Activated naive CD4-positive, alpha-beta T cell treated with anti-CD3 and anti-CD28 coated beads, Interleukin-2, amount 50 U/mL, for 72 hours (primary cell): ENCODE measurements at places on chromosomes 2 and 18. TPM values are rescaled to one million over a fixed set of nuclear protein-coding genes. Genes with fewer than 3 reads are reported as not detected.

DNA sequence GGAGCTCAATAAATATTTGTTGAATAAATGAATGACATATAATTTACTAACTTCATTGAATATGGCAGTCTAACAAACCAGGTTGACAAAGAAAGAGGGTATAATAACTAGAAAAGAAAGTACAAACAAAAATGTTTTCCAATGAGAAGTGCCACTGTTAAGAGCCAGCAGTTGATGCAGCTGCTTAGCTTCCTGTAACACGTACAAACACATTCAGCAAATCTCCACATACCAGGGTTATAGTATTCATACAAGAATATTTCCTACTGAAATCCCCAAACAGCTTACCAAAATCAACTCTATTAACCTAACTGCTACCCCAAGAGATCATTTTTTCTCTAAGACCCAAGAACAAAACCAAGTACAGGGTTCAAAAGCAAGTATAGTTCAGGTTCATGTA lies 77.7 kb downstream of the THADA start:
- no peak for DNase-seq

GRCh38 chr18:31049189-31049588 lies 6.6 kb upstream of the DSC3 start:
- no peak for DNase-seq

DNA sequence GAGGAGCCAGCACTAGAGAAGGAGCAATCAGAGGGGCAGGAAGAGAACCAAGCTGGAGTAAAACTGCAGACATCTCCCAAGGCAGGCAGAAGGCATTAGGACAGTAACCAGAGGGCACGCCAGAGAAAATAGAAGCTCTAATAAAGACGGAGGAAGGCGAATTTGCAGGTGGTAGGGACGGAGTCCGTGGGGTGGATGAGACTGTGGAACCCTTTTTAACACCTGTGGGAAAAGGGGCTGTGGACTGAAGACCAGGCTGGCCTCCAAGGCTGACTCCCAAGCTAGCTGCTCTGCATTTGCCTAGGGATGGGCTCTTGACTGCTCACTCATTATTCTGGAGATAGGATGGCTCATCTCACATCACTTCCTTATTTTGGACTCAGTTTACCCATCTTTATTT lies 49.5 kb downstream of the SLC4A1AP start:
- no peak for DNase-seq

GRCh38 chr18:63090334-63090733 lies 229.2 kb downstream of the BCL2 start:
- no peak for DNase-seq

DNA sequence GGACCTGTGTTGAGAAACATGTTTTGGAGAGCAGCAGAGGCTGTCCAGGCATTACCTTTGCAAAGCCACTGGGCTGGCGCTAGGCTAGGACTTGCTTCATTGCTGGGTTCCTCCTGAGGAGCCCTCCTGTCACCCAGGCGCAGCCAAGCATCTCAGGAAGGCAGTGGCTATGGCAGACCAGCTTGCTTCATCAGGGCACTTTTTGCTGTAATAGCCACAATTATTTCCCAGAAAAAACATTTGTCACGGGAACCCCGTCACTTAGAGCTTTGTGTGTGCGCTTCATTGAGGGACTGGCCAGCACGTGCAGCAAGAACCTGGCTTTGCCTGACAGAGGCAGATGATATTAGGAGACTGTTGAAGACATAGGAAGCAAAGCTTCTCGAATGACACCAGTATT lies 36.4 kb downstream of the SLC20A1 start:
- no peak for DNase-seq

DNA sequence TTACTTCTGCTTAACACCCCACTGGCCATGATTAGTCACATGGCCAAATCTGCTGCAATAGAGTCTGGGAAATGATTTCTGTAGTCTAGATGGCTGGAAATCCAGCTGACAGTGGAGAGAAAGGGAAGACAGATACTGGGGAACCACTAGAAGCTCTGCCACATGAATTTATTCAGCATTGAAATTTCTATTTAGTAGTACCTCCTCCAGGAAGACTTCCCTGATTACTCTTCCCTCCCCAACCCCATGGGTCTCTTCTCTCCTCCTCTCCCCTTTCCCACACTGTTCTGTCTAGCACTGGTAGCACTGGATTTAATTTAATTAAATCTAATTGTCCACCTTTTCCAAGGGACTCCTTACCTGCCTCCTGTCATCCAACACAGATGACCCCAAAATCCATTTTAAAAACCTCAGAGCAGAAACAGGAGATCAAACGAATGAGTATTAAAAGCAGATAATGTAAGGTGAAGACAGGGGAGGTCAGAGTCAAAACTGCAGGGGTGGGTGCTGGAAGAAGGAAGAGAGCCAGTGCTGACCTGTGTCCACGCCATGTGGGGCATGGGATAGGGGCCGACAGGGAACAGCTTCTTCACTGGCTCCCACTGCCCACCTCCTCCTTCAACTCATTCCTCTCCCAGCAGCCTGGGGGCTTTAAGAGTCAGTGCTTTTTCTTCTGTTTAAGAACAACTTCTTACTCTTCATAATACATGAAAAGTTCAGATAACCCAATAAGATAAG lies 169.2 kb upstream of the HS6ST1 start:
- DNase-seq, result peak; percentile 30

GRCh38 chr2:215772634-215773563 lies 240.5 kb downstream of the MREG start:
- no peak for DNase-seq

- DNase-seq, result no peak
Observed at GRCh38 chr2:231634951-231635875, 42.5 kb downstream of the TEX44 start.

GRCh38 chr2:170217778-170218251 lies 39.9 kb downstream of the MYO3B start:
- no peak for DNase-seq

- no peak for DNase-seq
Observed at GRCh38 chr18:66621816-66622576, 18.1 kb upstream of the CDH19 start.

GRCh38 chr2:74577448-74577847 lies 22.9 kb downstream of the DOK1 start:
- no peak for DNase-seq

- DNase-seq, result no peak
Observed at GRCh38 chr2:180644709-180645108, 335.7 kb upstream of the UBE2E3 start.

- no peak for DNase-seq
Observed at GRCh38 chr2:226692521-226693126, 107.0 kb downstream of the IRS1 start.

GRCh38 chr2:64692401-64692800 lies 38.7 kb upstream of the SERTAD2 start:
- DNase-seq, result no peak

- no peak for DNase-seq
Observed at GRCh38 chr2:161426455-161426921, 10.4 kb downstream of the TBR1 start.

DNA sequence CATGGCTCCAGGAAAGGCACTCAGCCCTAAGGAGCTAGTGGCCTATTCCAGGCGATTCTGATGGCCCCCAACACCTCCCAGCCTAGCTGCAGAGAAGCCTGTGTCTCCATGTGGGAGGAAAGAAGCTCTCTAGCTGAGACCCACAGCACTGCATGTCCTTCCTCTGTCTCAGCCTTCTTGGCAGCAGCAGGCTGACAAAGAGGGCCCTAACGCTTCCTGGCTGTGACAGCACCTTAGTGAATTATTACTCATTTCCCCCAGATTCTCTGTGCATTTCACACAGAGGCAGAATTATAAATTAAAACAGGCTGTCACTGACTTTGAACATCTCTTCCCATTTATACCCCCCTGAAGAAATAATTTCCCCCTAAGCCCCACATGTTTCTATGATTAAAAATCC lies 206.8 kb downstream of the CLIP4 start:
- DNase-seq, result no peak

RGPD4 gene
- total RNA-seq, result not detected

OSR1 gene
- not detected for total RNA-seq

POTEJ gene
- not detected for total RNA-seq

DLX2 gene
- not detected for total RNA-seq

TMEFF2 gene
- not detected for total RNA-seq
